Body of pancreas (tissue), 4 donors: ENCODE measurements at places on chromosomes 5 and 9. TPM values are rescaled to one million over a fixed set of nuclear protein-coding genes. Genes with fewer than 3 reads are reported as not detected.

KLF4 gene
- total RNA-seq: 22.7 TPM

OGN gene
- total RNA-seq: 4.4 TPM

TXNDC8 gene
- total RNA-seq: not detected

P4HA2 gene
- total RNA-seq: 57.9 TPM

TAF11L12 gene
- not detected for total RNA-seq

IRGM gene
- not detected for total RNA-seq

PCDHA1 gene
- total RNA-seq: not detected

PITX1 gene
- total RNA-seq: not detected

SURF6 gene
- 20.8 TPM for total RNA-seq
